ENCODE measurements at places on chromosomes 6 and 20.
A peak's percentile ranks its signal among the peaks of the same experiment; 100 is the strongest.

- no peak for DNase-seq
These were observed 582.4 kb downstream of the PHF3 start for GRCh38 chr6:64217721-64218620.

GRCh38 chr6:15242937-15243614, 2.8 kb upstream of the JARID2 start:
- DNase-seq: no peak

DNA sequence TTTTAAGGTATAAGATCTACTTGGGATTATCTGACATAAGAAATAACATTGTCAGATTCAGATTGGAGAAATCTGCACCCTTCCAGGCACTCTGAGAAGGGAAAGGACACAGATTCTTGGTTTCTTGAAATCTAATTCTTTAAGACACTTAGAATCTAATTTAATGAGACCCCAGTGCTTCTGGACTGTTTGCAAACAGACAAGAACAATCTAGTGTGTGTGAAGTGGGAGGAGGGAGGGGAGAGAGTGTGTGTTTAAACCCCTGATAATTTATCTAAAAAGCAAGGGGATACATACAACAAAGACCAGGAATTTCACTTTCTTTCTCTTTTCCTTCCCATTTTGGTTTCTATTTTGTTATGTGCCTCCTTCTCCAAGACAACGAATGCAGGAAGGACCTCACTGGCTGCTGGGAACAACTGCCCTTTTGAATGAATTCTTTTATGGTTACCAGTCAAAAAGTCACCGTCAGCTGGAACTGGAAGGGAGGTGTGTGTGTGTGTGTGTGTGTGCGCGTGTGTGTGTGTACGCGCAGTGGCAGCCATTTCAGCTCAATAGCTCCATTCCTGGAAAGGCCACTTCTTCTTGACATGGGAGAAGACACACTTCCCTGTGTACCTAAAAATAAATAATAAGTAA, 129.4 kb downstream of the BCAS1 start:
- no peak for DNase-seq

DNA sequence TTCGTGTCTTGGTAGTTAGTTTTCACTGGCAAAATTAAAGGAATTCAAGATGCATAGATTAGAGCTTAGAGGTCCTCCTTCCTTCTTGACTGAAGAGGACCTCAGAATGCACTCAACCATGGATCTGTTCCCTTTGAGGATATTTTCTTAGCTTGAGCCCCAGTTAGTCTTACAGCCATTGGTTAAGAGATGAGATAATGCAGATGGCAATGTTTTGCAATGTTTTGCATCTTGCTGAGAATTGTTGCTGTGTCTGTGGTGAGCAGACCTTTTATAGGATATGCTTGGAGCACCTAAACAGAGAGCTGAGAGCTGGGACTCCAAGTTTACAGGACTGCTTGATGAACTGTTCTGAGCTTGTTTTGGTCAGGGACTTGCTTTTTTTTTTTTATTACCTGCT, 107.5 kb downstream of the TMEM170B start:
- no peak for DNase-seq

GRCh38 chr6:166942393-166943168, 13.8 kb downstream of the RNASET2 start:
- peak; percentile 88 for DNase-seq

DNA sequence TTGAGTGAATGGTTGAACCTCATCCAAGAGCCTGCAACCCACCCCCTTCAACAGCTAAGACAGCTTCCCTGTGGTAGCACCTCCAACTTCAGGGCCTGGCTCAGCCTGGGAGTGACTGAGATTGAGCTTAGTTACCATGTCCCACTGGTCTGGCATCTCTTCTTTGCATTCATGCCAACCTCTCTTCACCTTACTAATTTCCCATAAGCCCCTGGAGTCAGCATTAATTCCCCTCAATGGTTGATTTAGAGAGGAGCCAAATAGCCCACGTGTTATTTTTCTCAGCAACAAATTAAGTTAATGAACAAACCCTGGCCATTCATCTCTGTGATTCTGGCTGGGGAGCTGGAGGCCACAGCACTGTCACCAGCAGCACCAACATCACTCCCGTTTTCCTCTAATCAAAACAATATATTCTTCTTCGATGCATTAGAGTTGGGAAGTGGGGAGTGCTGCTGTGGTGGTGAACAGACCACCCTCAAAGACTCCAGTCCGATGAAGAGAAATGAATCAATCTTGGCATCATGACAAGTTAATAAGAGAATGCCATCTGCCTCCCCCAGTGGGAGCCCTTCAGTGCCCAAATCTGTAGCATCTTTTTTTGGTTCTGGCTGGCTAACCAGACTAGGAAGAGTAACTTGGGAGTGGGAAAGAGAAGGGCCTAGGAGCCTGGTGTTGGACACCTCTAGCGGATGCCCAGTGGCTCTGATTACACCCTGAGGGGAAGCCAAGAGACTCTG, 316.9 kb upstream of the RNF24 start:
- no peak for DNase-seq

Measured in T-helper 2 cell (primary cell).